Stimulated activated CD8-positive, alpha-beta memory T cell treated with anti-CD3 and anti-CD28 coated beads, Interleukin-12 subunit alpha, Interleukin-12 subunit beta, amount 100 ng/mL, for 4 hours (primary cell): ENCODE measurements at places on chromosomes 16 and 17.

DNA sequence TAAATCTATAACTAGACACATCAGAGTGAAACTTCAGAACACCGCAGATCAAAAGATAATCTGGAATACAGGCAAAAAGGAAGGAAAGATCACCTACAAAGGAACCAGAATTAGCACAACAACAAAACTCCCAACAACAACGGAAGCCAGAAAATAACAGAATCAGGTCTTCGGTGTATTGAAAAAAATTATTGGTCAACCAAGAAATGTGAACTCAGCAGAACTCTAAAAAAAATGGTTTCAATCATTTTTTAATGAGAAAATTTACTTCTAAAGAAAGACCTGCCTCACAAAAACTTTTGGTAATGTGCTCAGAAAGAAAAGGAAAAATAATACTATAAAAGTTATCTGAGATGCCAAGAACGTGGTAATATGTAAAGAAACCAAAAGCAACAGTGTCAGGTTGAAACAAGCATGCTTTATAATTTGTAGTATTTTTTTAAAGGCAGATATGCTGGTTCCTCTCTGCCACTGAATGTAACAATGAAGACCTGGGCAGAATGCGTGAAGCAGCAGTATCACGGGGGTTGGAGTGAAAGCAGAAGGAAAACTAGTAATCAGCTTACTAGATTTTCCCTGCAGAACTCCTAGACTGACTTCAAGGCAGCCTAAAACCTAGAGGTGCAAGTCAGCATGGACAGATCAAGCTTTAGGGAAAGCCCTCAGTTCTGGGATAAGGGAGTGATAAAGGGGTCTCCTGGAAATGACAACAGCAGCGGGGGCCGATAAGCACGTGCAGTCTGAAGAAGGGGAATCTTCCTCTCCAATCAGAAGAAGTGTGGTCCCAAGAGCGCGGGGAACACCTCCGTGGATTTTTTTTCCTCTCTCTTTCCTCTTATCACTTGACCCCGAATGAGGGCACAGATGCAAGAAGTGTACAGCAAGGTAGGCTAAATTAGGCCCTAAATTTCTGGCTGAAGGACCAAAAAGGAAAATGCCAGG is 80.9 kb upstream of the TEKT1 start:
- DNase-seq = no peak

- no peak for DNase-seq
Observed at GRCh38 chr17:10471858-10472257, 2.5 kb upstream of the MYH4 start.

DNA sequence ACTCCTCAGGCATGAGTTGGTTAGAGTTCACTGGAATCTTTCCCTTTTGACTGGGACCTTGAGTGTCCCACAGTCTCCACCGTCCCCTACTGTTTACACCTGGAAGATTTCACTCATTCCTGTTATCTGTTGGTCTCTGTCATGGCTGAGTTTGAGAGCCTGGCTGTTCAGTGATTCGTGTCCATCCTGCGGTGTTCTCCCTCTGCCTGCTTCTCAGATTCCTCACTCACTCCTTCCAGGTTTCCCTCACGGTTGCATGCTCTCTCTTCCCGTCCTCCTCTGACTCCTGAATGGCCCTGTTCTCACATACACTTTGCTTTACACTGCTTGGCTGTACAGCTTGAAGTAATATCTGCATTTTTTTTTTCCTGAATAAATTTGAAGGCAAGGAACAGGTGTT is 24.5 kb downstream of the OR1D5 start:
- DNase-seq = no peak

DNA sequence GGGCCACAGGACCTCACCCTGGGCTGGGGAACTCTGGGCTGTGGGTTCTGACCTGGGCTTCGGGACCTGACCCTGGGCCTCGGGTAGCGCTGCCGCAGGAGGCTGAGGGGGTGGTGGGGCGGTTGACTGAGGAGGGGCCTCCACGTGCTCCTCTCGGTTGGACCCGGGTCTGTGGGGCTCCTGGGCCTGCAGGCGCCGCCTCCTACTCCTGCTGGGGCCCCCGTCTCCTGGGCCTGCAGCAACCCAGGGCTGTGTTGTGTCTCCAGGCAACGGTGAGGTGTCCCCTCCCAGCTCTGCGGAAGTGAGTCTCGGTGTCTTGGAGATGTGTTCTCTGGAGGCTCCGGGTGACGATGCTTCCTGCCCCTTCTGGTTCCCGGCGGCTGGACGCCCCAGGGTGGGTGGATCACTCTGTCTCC is 41.5 kb upstream of the GNG13 start:
- no peak for DNase-seq

DNA sequence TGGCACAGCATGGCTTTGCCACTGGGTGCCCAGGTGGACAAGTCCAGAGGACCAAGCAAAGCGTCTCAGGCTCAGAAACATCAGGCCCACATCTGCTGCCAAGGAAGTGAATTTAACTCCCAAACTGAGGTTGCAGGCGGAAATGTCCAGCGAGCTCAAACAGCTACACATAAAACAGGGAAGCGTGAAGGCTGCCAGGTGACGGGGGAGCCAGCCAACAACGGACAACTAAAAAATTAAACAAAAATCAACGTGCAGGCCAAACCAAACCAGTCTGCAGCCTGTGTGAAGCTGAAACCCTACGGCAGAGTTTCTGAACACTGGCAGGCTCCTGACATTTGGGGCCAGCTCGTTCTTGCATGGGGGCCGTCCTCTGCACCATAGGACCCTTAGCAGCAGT is 2.5 kb downstream of the TK1 start:
- DNase-seq = no peak

DNA sequence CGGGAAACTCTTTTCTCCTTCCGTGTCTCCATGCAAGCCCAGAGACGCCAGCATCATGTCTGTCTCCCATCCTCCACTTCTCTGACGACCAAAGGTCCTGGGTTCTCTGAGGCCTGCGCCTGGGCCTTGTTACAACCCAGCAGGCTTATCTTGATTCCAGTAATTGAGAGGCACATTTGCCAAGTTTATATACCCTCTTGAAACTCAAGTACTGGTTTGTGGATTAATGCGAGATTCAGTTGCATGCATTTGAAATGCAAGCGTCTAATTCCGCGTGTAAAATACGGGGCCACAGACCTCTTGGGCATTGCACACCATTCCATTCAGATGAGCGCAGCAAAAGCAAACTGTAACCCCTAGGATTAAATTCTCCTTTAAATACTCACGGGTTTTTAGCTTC is 28.7 kb upstream of the CRISPLD2 start:
- DNase-seq = no peak

DNA sequence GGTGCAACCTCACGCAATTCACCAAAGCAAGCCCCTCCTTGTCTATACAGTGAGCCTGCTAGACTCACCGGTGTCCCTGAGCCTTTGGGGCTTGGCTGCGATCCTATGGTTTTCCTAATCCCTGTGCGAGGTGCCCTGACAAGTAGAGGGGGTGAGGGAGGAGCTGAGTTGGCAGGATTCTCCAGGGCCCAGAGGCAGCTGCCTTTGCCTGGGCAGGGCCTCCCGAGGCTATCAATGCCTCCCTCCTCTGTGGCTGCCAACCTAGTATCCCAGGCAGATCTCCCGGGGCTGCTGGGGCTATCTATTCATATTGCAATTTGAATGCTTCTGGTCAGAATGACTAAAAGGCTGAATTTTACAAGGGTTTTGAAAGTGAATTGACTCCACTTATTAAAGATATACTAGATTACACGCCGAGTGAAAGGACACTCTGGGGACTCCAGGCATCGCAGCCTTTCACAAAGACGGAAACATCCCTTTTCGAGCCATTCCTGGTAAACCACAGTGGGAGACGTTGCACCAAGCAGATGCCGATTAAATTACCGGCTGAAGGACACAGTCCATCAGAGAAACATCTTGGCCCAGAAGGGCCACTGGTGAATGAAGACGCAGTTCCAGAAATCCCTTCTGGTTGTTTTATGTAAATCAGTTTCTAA is 11.3 kb upstream of the PITPNM3 start:
- DNase-seq = no peak

DNA sequence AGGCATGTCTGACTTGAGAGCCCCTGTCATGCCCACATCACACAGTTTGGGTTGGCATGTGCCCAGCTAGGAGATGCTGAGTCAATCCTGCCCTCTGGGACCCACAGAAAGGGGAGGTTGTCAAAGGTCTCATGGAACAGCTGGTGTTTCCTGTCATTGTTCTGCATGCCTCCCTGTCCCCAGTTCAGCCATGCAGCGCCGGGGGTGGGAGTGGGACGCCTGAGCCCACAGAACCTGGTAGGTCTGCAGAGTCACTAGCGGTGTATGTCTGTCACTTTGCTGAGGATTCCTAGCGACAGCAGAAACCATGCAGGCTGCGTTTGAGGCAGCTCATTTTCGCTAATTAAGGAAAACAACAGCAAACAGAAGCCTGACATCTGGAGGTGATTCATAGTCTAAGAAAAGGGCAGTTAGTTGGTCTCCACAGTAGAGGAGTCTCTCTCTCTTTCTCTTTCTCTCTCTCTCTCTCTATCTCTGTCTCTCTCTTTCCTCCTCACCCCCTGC is 19.6 kb upstream of the CCL1 start:
- no peak for DNase-seq

GRCh38 chr16:86697715-86698114 is 119.4 kb downstream of the FOXL1 start:
- DNase-seq = no peak

DNA sequence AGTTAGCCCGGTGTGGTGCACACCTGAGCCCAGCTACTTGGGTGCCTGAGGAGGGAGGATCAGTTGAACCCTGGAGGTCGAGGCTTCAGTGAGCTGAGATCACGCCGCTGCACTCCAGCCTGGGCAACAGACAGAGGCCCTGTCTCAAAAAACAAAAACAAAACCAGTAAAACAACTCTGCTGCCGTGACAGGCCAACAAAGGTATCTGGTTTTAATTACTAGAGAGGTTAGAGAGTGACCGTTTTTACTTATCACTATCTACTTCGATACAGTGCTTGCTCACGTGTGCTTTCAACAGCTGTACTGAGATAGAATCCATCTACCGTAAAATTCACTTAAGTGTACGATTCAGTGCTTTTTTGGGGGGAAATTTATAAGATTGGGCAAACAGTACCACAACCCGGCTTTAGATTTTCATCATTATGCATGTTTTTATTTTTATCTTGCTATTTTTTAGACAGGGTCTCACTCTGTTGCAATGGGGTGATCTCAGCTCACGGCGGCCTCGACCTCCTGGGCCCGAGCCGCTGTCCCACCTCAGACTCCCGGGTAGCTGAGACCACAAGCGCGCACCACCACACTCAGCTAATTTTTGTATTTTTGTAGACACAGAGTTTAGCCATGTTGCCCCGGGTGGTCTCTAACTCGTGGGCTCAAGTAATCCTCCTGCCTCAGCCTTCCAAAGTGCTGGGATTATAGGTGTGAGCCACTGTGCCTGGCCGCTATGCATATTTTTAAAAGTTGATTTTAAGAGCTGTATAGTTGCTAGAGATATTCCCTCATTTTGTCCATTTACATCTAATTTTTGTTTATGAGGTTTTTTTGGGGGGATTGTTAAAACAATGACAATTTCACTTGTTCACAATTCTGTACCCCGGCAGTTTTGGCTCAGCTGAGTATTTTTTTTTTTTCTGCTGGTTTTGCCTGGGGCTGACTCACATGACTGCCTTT is 30.9 kb downstream of the SERPINF1 start:
- no peak for DNase-seq

- DNase-seq = no peak
Observed at GRCh38 chr16:64990101-64990500, 131.8 kb downstream of the CDH11 start.

DNA sequence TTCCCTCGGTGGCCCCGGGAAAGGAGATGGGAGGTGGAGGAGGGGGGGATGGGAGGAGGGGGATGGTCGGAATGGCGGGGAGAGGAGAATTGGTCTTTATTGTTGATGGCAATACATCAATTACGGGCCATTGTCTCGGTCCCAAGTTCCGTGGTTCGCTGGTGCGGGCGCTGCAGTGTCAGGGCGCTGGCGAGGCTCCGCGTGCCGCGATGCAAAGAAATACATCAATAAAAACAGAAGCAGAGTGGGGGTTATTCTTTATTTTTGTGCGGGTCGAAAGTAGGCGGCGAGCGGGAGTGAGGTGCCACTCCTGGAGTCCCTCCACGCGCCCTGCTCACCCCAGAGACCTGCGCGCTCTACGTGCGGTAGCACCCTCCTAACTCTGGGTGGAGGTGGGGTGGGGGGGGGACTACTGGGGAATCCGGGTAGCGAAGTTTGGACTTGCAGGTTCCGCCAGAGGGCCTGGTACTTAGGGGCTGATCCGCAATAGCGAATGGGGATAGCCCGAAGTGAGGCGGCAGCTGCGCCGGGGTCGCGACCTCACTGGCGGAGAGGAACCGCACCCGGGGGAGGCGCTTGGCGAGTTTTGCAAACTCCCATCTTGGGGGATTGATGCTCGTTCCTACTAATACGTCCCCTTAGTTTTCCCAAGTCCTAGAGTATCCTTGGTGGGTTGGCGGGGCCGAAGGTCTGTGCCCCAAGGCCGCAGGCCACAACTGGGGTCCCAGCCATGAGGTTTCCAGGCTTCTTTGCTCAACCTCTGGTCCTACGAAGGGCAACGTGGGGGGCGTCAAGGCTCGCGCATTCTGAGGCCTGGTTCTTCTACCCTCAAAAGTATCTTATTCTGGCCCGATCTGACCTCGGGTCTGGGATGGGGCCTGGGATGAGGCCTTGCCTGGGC is 3.5 kb upstream of the SALL1 start:
- DNase-seq = no peak

DNA sequence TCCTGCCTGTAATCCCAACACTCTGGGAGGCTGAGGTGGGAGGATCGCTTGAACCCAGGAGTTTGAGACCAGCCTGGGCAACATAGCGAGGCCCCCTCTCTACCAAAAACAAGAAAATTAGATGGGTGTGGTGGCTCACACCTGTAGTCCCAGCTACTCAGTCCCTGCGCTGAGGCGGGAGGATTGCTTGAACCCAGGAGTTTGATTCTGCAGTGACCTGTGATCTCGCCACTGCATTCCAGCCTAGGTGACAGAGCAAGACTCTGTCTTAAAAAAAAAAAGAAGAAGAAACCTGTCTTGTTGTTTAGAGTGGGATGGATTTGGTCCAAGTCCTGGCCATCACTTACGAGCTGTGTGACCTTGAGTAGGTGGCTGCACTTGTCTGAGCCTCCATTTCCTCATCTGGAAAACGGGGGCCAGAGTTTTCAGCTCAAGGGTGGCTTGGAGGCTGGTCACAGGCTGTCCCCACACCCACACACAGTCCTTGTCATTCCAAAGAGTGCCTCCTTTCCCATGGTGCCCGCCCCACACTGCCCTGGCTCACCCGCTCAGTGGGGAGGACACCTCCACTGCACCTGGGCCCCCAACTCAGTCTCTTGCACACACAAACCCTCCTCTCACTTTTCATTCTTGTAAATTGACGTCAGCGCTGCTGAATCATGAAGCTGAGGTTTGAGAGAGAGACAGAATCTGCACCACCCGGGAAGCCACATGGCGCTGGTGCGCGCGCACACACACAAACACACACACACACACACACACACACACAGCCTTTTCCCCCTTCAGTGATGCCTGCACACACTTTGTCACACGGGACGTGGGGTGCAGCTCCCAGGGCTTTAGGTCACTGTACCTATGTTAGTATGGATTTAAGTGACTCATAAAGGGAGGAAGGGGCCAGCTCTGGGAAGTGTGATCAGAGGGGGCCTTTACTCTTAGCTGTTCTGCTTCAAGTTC is 4.2 kb downstream of the SOCS1 start:
- DNase-seq = peak; percentile 57

DNA sequence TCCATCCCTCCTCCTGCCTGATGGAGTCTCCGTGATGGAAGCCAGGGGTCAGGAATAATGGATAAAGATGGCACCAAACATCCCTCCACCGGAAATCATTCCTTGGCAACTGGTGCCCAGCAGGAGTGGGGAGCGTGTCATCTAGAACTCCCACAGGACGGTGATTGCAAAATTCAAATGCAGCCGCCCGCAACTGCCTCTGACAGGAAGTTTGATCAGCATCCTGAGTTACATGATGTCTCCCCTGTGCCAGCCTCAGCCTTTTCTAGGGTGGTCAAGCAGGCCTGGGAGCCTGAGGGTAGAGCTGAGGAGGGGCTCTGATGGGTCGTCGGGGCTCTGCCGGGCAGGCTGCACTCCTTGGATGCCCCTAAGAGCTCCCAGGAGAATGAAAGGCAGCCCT is 52.8 kb downstream of the GSG1L start:
- no peak for DNase-seq
